ENCODE measurements at places on chromosomes 6 and 20.

DNA sequence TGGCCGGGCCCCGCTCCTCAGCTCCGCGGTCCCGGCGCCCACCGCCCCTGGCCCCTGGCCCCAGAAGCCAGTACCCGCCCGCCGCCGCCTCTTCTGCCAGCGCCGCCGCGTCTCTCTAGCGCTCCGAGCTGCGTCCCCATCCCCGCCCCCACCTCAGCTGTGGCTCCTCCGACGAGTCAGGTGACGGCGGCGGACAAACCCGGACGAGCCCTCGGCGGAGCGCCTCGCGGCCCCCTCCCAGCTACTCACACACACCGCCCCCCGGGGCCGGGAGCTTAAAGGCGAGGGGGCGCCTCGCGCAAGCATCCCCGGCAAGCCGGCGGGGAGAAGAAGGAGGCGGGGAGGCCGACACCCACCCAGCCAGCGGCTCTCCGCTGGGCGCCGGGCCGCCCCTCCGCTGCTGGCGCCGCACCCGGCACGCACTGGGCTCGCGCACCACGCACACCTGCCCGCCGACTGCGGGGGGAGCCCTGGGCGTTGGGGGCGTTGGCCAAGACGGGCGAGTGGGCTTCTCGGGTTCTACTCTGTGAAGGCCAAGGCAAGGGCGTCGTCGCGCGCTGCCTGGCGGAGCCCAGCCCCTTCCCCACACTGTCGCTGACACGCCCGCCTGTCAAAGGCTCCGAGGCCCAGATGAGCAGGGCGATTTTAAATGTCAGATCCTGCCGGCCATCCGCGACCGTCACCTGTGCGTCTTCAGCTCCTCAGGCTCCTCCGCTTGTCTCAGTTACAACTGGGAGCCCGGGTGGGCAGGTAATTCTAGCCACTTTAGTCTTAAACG lies at the start of gene SNAP91:
SNAP91 (minus strand) TSS at position 132 of the 778 bp plus-strand sequence. CDS start 1,174 bp downstream, outside the sequence.
- DNase-seq = no peak

DNA sequence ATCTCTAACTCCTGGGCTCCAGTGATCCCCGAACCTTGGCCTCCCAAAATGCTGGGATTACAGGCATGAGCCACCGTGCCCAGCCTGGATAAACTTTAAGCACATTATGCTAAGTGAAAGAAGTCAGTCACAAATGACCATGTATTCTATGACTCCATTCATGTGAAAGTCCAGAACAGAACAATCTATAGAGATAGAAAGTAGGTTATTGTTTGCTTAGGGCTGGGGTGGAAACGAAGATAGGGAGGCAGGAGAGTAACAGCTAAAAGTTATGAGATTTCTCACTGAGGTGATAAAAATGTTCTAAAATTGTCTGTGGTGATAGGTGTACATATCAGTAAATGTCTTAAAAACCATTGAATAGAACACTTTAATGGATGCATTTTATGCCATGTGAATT lies 40.9 kb upstream of the CITED2 start:
- no peak for DNase-seq

DNA sequence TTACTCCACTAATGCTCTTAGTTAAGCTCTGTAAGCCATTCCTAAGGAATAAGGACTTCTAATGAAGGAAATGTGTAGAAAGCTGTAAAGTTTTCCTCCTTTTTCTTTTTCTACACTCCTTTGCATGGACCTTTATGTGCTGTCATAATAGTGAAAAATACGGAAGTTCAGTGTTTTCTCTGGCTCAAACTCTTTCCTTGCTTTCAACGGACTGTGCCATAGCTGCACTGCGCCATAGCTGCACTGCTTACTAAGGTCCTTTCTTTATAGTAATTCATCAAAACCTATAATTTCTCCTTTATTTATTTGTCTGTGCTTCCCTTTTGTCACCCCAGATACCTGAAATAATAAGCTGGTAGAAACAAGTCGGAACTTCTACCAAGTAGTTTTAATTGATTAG lies 67.3 kb downstream of the RNF144B start:
- no peak for DNase-seq

- no peak for DNase-seq
Measured at GRCh38 chr20:35597186-35597585, 18.4 kb upstream of the SPAG4 start.

GRCh38 chr6:19723545-19723944 lies 113.6 kb upstream of the ID4 start:
- no peak for DNase-seq

- DNase-seq = no peak
Measured at GRCh38 chr6:80921861-80922460, 815.5 kb downstream of the BCKDHB start.

Measured in stimulated activated CD8-positive, alpha-beta memory T cell treated with anti-CD3 and anti-CD28 coated beads, Interleukin-2, amount 100 ng/mL, for 1 hour (primary cell).